Renal pelvis (tissue), 12 donors: ENCODE measurements at places on chromosomes 1 and 21. TPM values are rescaled to one million over a fixed set of nuclear protein-coding genes. Genes with fewer than 3 reads are reported as not detected.

ABCA4 gene
- polyA plus RNA-seq, result 10.0 TPM

C1orf185 gene
- polyA plus RNA-seq, result not detected

EPB41 gene
- polyA plus RNA-seq, result 60.1 TPM

CDA gene
- 6.2 TPM for polyA plus RNA-seq

EFNA1 gene
- polyA plus RNA-seq, result 66.7 TPM
